ENCODE measurements at places on chromosomes 2 and 18.
A peak's percentile ranks its signal among the peaks of the same experiment; 100 is the strongest.

GRCh38 chr2:75493230-75493629 is 67.5 kb downstream of the EVA1A start:
- no peak for DNase-seq

- no peak for DNase-seq
Measured at GRCh38 chr2:68861330-68861729, 9.9 kb downstream of the BMP10 start.

GRCh38 chr2:137190411-137191195 is 425.3 kb downstream of the THSD7B start:
- no peak for DNase-seq

GRCh38 chr2:23568626-23569190 is 183.7 kb downstream of the KLHL29 start:
- no peak for DNase-seq

GRCh38 chr2:70887550-70888246 is 48.0 kb upstream of the ATP6V1B1 start:
- peak; percentile 47 for DNase-seq

GRCh38 chr18:5146093-5146492 is 51.0 kb downstream of the AKAIN1 start:
- no peak for DNase-seq

GRCh38 chr2:176150584-176151441 is 537 bp upstream of the HOXD4 start:
- no peak for DNase-seq

DNA sequence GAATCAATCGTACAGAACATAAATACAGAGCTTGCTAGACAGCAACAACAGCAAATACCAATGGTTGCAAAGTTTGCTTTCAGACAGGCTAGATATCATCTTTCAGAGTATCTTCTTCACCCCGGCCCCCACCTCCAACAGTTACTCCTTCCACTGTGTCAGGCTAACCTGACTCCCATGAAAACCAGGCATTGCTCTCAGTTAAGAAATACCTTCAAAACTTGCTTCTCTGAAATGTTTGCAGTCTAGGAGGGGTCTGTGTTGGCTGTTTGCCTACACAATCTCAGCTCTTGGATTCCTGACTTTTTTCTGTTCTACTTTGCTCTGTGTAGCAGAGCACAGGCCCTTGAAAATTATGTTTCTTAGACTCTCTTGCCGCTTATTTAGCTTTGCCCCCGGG is 599.5 kb upstream of the SYT4 start:
- no peak for DNase-seq

- no peak for DNase-seq
Measured at GRCh38 chr18:39842366-39842914, 2112.6 kb upstream of the PIK3C3 start.

- DNase-seq, result no peak
Measured at GRCh38 chr2:77484026-77484425, 38.1 kb downstream of the LRRTM4 start.

DNA sequence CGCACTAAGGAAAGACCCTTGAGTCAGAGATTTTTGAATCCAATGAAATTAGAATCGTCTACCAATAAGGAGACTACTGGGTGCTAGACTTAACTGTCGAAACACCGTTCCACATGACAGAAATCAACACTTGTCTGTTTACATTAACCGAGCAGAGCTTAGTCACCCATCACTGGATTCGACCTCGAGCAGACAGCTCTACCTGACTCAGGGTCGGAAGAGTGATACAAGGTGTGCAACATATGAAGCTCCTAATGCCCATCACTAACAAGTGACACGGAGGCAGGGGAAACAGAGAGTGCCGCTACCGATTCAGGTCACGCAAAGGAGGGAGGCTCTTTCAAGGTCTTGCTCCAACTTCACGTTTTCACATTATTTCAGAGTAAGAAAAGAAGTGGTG is 54.2 kb upstream of the FZD5 start:
- no peak for DNase-seq

DNA sequence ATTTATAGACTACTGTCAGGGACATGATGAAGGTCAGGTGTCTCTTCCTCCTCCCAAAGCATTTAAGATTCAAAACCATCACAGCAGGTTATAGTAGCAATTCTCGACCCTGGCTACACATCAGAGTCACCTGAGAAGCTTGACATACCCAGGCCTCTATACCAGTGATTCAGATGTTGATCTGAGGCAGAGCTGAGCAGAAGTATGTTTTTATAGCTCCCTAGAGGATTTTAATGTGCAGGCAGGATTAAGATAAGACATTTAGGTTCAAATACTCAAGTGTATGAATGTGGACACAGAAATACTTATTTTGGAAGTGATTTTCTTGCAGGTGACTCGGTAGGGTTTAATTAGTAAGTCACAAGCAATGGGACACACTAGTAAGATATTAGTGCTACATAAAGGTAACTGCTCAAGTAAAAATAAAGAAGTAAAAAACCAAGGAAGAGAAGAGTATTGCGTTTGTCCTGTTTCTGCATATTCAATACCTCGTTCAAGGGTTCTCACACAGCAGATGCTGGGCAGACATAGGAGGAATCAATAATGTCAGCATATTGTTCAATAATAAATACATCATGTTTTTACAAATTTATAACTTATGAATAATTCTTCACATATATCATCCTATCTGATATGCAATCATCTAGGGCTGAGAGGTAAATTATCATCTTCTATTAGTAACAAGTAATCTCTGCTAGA is 7.0 kb downstream of the GCFC2 start:
- no peak for DNase-seq

DNA sequence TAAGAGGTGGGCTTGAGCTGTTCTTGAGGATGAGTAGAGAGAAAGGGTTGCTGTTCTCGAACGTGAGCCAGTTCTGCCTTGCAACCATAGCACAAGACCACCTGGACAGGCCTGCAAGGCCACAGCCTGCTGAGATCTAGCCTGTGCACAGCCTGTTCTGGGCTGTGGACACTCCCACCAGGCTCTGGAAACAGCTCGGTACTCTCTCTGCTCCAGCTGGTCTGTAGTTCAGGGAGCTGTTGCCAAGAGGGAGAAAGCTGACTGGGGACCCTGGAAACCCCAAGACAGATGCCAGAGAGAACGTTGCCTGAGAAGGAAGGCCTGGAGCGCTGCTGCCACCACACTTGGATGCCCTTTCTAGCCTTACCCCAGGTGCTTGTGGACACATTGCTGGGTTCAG is 69.8 kb downstream of the CTIF start:
- DNase-seq, result no peak

DNA sequence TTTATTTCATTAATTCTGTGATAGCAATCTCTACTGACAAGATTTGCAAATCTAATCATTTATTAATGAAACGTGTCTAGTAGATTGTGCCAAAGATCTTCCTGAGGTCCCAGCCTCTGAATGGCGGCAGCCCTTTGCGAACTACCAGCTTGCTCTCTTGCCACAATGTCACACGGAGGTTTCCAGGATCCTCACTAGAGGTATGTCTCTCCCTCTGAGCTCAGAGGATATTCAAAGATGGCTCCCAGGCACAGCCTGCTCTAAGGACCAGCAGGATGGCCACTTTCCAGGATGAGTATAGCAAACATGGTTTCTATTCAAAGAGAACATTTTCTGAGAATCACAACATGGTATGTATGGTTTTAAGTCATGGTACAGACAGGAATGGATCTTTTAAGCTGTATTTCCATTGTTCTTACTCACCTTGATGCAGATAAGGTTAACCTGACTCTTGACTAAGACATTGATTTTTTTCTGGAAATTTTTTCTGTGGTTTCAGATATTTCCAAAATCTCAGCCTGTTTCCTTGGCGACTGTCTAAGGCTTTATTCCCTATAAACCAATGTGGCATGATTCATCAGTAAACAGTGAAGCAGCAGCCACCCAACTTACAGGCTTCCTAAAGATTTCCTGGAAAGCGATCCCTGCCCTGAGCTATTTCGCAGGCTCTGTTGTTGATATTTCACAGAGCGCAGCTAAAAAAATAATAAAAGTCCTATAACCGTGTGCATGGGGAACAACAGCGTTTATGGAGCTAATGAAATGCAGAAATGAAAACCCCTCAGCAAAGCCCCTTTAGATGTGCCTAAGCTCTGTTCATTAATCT is 54.1 kb upstream of the KLF7 start:
- DNase-seq, result no peak

GRCh38 chr2:134275058-134275862 is 21.4 kb downstream of the MGAT5 start:
- no peak for DNase-seq

GRCh38 chr2:120148669-120149068 is 74.5 kb downstream of the TMEM185B start:
- no peak for DNase-seq

DNA sequence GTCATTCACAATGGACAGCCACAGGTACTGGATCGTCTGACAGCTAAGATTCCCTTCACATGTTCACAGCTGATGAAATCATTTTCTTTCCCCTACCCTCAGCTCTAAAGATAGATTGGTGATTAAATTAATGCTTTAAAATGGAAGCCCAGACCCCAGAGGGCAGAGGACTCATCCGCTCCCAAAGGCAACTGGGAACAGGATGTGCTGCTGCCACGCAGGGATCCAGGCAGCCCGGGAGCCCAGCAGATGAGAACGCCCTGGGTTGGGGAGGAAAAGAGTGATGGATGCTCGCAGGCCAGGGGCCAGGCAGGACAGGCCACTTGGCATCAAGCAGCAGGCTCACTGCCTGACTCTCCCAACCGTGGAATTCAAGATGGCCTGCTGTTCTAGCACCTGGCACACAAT is 41.3 kb downstream of the HDHD2 start:
- no peak for DNase-seq

DNA sequence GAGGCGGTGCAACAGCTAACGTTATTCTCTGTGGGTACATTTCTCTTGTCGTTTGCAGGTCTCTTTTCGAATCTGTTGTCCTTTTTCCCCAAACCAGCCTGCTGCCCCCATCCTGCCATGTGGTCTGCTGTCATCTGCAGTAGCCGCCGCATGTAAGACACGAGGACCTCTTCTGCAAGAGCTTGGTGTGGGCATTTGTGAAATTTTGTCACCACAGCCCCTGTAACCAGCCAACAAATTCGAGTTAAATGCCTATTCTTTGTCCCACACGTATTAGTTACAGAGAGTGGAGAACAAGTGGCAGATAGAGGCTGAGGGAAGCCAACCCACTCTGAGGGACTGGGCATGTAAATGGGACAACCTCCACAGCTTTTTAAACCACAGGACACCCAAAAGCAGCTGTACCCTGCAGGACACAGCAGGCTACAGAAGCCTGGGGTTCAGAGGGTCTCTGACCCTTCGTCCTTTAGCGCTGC is 35.0 kb downstream of the ITGA6 start:
- no peak for DNase-seq

DNA sequence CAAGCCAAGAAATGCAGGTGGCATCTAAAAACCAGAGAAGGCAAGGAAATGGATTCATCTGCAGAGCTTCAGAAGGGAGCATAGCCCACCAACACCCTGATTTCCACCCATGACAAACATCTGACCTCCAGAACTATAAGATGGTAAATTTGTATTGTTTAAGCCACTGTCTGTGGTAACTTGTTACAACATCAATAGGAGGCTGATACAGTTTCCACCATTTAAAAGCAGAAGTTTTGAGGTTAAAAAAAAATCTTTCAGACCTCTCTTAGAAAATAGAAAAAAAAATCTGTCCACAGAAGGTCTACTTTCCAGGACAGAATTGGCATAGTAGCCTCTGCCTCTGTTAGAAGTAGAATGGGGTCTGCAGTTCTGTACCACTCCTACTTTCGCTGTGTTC is 37.2 kb downstream of the SLC40A1 start:
- DNase-seq, result no peak

- DNase-seq, result no peak
Measured at GRCh38 chr2:121101093-121101715, 183.8 kb downstream of the TFCP2L1 start.

- no peak for DNase-seq
Measured at GRCh38 chr18:80108121-80108536, 933 bp upstream of the ADNP2 start.

DNA sequence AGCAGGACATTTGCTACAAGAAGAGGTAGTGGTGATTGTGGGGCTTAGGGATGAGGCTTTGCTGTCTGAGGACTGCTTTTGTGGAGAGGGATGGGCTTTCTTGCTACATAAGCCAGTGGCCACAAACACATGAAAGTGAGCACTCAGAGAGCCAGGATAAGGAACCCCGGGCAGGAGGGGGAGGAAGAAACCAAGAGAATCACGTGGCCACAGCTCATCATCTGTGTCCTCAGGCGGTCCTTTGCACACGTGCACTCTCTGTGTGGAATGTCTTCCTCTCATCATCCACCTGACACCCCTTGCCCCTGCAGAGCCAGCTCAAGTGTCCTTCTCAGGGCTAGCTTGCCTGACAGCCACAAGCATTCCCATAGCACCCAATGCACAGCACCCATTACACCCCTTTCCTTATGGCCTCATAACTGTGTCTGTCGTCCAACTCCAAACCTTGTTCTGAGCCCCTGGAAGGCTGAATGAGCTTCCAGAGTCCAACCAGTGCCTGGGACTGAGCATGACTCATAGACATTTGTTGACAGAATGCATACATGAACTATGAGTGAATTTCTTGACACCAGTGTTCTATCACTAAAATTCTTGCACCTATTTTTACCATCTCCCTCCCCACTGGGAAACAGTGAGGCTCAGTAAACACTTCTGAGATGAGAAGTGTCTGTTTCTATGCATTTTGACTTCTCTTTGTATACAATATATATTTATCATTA is 398.3 kb downstream of the ALK start:
- DNase-seq, result no peak

DNA sequence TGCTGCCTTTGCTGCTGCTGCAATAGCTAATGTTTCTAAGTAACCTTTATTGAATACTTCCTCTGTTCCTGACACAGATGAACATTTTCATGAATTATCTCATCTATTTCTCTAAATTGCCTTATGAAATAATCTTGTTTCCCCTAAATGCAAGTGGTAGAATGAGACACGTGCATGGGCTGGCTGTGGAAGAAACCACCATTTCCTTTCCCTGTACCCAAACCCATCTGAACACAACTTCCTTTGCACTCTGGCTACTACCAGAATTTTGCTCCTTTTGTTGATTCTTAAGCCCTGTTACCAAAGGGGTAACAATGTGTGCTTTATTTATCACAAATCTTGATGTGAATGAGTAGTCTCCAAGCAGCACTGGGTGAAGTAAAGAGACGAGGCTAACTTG is 29.2 kb downstream of the AKAIN1 start:
- DNase-seq, result no peak

- peak; percentile 48 for DNase-seq
Measured at GRCh38 chr18:70491734-70492348, 203.0 kb downstream of the SOCS6 start.

DNA sequence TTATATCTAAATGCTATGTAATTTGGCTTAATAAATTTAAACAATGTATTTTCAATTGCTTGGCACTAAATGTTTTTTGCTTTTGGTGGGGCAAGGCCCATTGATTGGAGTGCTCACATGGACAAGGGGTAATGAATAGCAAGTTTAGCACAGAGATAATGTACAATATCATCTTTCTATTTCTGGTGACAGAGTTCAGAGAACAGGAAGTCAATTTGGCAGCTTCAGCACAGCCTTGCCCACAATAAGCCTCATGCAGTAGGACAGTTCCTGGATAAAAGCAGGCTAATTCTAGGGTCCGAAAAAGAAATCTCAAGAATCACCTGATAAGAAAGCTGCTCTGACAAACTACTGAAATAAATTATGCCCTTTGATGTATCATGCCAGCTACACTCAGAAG is 443.9 kb upstream of the FSHR start:
- no peak for DNase-seq

Data from stimulated activated CD4-positive, alpha-beta T cell treated with anti-CD3 and anti-CD28 coated beads, Interleukin-4, amount 100 ng/mL, for 1 hour (primary cell).